Retinal pigment epithelial cell (primary cell): ENCODE measurements at places on chromosomes 4 and X.

- DNase-seq: no peak
Measured at GRCh38 chrX:12076046-12076445, 62.2 kb upstream of the FRMPD4 start.

DNA sequence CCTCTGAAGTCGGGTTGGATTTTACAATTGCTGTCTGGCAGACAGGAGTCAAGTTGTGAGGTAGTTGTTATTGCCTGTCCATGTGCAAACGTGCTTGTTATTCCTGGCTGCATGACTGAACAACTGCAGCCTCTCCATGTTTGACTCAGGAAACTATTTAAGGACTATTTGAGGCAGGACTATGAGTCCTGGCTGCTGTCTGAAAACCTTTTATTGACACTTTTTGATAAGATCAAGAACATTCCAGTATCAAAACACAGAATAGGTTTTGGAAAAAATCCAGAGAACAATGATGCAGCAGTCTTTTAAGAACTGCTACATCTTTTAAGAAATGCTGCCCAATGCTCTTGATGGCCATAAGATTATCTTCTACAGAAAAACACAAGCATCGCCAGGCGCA is 10.0 kb upstream of the SPRY1 start:
- DNase-seq: no peak

GRCh38 chr4:71009086-71009485 is 15.6 kb downstream of the DCK start:
- DNase-seq: no peak

DNA sequence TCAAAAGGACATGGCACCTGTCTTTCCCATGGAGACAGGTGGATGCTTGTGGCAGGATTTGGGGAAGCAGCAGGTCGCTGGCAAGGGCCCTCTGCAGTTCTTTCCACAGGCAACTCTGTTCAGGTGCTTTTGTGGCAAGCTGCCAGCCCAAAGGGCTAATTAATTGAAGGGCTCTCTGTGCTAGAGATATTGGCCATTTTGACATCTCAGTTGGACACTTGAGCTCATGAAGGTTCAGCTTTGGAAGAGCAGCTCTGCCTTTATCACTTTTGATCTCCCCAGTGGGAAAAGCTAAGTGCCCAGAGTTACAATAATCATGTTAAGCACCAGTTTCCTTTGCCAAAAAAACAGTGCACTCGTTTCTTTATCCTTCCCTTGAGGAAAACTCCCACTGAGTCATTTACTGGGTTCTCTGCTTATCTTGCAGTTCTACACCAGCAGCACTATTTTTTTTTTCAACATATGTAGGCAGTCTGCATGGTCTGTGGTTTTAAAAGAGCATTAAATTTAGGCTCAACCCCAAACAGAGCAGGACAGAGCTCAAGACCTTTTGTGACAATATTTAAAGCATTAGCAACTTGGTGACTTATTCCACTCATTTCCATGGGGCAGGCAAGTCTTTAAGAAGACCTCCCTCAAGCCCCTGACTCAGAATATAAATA is 336.4 kb upstream of the RASGEF1B start:
- no peak for DNase-seq

GRCh38 chr4:133287396-133287795 is 138.3 kb downstream of the PCDH10 start:
- DNase-seq: no peak

DNA sequence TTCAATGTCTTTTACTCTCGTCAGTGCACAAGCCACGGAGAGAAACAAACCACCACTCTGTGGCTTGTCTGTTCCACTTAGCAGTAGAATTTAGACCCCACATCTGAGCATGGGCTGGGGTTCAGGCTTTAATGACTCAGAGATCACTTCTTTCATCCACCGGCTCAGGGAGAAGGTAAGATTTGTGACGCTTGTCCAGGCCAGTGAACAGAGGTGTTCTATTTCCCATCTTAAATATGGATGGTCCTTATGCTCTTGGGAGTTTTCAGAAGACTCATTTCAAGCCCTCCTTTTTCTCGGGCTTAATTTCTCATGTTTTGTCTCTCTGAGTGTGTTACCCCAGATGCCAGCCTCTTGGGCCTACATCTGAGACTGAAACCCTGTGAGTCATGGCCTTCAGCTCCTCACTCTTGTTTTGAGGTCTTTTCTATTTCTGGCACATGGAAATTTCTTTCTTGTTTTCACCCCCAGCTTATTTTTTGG is 127.4 kb upstream of the SFRP2 start:
- DNase-seq: no peak

DNA sequence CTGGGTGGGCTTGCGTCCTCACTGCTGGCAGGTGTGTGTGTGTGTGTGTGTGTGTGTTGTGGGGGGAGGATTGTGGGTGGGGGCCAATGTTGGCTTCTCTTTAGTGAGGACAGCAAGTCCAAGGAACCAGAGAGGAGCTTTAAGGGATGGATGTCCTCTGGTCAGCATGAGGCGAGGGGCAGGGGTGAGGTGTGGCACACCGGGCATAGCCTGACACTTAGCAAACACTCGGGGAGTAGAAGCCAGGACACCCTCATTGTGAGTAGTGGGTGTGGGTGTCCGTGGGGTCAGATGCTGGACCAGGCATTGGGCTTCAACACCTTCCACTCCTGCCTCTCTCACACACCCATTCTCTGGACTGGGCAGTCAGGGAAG is 2.8 kb downstream of the SORCS2 start:
- no peak for DNase-seq

- no peak for DNase-seq
Measured at GRCh38 chr4:87012265-87012953, 77.6 kb downstream of the AFF1 start.

GRCh38 chr4:53647547-53647946 is 56.3 kb upstream of the LNX1 start:
- no peak for DNase-seq
